Activated CD4-positive, alpha-beta T cell treated with anti-CD3 and anti-CD28 coated beads for 36 hours (primary cell): ENCODE measurements at places on chromosomes 2 and 18. TPM values are rescaled to one million over a fixed set of nuclear protein-coding genes. Genes with fewer than 3 reads are reported as not detected.

Gene FNDC4
- not detected for total RNA-seq

Gene PRKAG3
- total RNA-seq = not detected

Gene ANKAR
- 2.5 TPM for total RNA-seq

Gene IL1RL1
- 0.26 TPM for total RNA-seq

Gene APOB
- not detected for total RNA-seq

DNA sequence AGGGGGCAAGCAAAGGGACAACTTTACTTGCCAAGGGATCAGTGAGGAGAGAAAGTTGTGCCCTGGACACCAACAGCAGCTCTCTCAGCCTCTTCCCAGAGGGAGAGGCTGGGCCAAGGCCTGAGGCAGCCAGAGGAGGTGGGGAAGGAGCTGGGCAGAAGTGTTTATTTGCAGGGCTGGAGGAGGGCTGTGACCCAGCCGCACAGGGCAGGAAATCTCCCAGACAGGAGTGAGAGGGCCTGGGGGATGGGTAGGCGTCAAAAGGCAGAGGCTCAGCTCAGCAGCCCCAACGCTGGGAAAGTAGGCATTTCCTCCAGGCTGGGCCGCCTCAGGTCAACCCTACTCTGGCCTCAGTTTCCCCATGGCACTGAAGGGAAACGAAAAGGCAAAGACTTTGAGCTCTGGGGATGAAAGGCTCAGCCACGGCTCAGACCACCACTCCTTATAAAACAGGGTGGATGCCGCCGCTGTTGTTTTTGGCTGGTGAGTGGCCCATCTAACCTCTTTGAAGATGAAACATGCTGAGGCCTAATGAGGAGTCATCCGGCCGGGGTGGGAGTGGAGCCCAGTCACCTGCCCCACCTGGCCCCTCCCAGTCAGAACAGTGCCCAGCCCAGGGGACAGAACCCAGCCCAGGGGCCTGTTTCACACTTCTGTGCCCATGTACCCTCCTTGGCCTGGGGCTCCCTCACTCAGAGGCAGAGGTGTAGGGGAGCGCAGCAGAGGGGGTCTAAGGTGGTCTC lies 21.9 kb upstream of the SEMA4C start:
- no peak overlapping the region for H3K27ac ChIP-seq
- H3K27me3 ChIP-seq = no peaks in the 10 kb centered on the region
- H3K36me3 ChIP-seq = no peaks in the 10 kb centered on the region

DNA sequence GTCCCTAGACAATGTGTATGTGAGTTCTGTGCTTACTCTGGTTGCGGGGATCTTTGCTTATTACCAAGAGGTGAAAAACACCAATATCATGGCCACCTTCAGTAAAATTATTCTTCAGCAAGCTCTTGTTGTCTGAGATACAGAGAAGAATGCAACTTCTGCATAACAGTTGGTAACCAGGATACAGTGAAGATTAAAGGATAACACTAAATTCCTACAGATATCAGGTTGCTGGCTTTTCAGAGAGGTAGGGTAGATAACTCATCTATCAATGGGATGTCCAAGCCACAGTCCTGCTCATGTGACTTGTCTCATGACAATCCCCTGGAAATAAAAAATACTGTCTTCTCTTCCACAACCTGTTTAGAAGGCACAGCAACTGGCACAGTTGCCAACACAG lies 308.5 kb downstream of the TNS1 start:
- no peaks in the 10 kb centered on the region for H3K27me3 ChIP-seq

GRCh38 chr2:171083451-171083850 lies 77.2 kb downstream of the TLK1 start:
- H3K27ac ChIP-seq = peak overlapping the region; percentile 72
- peaks cover 73% of the 10 kb centered on the region for H3K4me1 ChIP-seq
- no peaks in the 10 kb centered on the region for H3K27me3 ChIP-seq

GRCh38 chr18:9055185-9055584 lies 47.3 kb upstream of the NDUFV2 start:
- H3K4me3 ChIP-seq = no peak overlapping the region
- H3K4me1 ChIP-seq = peaks cover 2% of the 10 kb centered on the region
- peaks cover 2% of the 10 kb centered on the region for H3K36me3 ChIP-seq
- no peak overlapping the region for H3K27ac ChIP-seq
- DNase-seq = no peak
- H3K27me3 ChIP-seq = peaks cover 1% of the 10 kb centered on the region

GRCh38 chr18:69789794-69790193 lies 157.9 kb downstream of the CD226 start:
- H3K27me3 ChIP-seq = no peaks in the 10 kb centered on the region
- H3K4me1 ChIP-seq = peaks cover 6% of the 10 kb centered on the region
- no peaks in the 10 kb centered on the region for H3K36me3 ChIP-seq
- H3K27ac ChIP-seq = no peak overlapping the region
- no peak for DNase-seq

- H3K4me1 ChIP-seq = no peaks in the 10 kb centered on the region
- H3K27me3 ChIP-seq = peaks cover 6% of the 10 kb centered on the region
- H3K27ac ChIP-seq = no peak overlapping the region
- H3K4me3 ChIP-seq = no peak overlapping the region
- no peak for DNase-seq
Observed at GRCh38 chr18:1559563-1559962, 654.9 kb downstream of the ADCYAP1 start.
